ENCODE measurements at places on chromosomes 3 and 15.

- DNase-seq, result no peak
Observed at GRCh38 chr15:69554279-69554961, 101.8 kb downstream of the RPLP1 start.

GRCh38 chr15:90425726-90426346 is 37.8 kb downstream of the IQGAP1 start:
- DNase-seq, result no peak

GRCh38 chr15:69522361-69522760 is 69.7 kb downstream of the RPLP1 start:
- no peak for DNase-seq

GRCh38 chr3:172280406-172281051 is 167.7 kb downstream of the GHSR start:
- DNase-seq, result no peak

- DNase-seq, result no peak
Observed at GRCh38 chr3:34248352-34248751, 449.9 kb downstream of the PDCD6IP start.

DNA sequence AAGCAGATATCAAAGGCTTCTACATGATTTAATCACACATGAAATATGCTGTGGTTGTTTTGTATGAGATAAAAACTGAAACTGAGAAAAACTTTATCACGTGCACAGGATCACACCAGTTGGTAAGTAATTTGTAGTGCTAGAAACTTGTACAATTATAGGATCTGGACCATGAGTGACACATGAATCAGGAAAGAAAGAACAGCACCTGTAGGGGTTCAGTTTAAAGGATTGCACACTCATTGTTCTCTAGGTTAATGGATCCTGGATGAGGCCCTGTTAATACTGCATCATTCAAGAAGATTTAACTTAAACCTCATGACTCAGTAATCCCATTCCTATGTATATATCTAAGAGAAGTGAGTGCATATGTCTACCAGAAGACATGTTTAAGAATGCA is 87.9 kb downstream of the STT3B start:
- DNase-seq, result no peak

GRCh38 chr3:12345141-12345561 is 56.3 kb downstream of the PPARG start:
- no peak for DNase-seq

DNA sequence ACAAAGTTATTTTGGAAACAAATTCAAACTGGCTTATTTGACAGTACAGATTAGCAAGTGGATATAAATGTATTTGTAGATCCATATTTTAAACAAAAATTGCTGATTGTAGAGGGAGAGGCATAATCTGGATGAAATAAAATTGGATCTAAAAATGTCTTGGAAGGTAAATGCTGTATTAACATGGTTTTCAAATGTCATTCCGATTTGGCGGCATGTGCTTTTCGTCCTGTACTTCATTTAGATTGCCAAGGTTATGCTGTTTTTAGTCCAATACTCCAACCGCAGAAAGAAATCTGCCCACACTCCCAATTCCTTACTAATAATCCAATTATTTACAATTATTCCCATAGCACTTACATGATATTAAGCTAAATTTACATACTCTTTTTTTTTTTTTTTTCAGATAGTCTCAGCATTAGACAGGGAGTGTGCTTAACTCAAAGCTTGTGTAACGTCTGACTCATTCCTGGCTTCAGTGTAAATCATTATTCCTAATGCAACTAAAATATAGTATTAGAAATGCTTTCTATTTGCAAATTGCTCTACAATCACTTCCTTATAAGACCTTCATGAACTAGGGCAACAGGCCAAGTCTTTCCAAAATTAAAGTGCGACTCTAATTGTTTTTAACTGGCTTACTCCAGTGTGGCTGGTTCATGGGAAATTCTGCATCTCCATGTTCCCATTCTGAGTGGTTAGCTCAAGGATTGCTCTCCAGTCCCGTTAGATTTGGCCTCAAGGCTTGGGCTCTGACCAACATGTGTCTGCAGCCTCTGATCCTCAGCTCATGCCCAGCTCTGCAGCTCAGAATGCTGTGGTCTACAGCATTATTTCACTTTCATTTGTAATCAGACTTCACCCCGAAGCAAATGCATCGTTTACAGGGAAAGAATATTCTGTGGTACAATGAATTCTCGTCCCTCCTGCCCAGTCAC is 103.9 kb downstream of the FBN1 start:
- DNase-seq, result no peak

- no peak for DNase-seq
Observed at GRCh38 chr3:172313671-172314070, 134.6 kb downstream of the GHSR start.

GRCh38 chr15:66620744-66621344 is 55.0 kb upstream of the LCTL start:
- DNase-seq, result no peak

GRCh38 chr3:109803274-109803673 is 465.9 kb upstream of the DPPA4 start:
- no peak for DNase-seq

DNA sequence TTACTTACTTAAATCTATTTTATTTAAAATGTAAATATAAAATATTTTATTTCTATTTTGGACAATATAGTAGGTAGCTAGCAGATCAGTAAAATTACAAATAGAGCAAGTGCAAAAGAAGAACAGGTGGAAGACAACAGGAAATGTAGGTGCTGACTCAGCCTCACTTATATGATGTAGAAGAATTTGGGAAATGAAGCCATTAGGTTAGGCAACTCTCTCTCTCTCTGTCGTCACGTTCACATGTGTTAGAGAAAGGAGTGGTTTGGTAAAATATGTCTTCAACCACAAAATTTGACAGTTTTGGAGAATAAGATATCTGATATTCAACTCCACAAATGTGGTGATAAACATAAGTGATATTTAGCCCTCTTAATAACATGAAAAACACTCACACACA is 532.5 kb upstream of the KCNMB2 start:
- DNase-seq, result no peak

DNA sequence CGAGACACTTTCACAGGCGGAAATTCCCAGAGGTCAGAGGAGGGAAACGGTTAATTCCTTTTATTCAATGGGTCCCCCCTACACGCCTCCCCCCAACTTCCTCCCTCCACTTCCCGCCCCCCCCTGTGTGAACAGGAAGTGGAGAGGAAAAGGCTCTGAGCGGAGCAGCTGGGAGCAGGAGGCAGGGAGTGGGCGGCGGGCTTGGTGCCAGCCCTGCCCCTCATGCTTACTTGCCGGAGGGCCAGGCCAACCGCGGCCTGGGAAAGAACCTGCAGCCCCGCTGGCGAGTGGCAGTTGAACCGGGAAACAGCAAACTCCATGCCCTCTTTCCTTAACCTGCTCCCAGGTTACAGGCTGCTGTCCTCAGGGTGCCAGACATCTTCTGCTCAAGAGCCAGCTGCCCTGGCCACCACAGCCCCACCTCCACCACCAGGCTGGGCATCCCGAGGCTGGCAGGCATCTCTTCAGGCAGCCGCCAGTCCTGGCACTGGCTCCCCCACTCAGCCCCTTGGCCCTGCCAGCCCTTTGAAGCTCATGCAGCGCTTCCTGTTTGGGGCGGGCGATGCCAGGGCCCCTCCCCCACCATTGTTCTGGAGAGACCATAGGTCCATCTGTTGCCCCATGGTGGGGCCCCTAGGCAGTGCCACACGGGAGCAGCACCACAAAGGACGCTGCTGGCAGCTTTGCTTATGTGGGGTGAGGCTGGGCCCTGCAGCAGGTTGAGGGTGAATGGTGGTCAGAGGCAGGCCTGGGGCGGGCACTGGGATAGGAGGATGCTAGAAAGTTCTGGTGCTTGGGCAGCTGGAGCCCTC is 12.9 kb downstream of the VPS18 start:
- no peak for DNase-seq

- no peak for DNase-seq
Observed at GRCh38 chr15:34049112-34049511, 10.1 kb upstream of the AVEN start.

DNA sequence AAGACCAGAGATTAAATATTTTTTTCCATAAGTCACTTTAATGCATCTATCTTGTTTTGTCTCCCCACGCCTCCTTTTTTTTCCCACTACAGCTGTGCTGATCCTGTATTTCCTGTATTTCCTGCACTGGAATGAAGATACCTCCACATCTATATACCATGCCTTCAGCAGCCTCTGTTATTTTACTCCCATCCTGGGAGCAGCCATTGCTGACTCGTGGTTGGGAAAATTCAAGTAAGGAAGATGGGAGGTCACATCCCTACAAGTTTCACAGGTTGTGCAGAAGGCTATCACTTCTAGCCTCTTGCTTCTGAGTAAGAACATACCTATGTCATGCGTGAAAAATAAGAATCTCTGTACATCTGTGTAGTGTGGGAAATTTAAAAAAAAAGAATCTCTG is 3.1 kb downstream of the SLC15A2 start:
- no peak for DNase-seq

GRCh38 chr3:70550723-70551319 is 238.4 kb upstream of the MDFIC2 start:
- DNase-seq, result peak; percentile 50

DNA sequence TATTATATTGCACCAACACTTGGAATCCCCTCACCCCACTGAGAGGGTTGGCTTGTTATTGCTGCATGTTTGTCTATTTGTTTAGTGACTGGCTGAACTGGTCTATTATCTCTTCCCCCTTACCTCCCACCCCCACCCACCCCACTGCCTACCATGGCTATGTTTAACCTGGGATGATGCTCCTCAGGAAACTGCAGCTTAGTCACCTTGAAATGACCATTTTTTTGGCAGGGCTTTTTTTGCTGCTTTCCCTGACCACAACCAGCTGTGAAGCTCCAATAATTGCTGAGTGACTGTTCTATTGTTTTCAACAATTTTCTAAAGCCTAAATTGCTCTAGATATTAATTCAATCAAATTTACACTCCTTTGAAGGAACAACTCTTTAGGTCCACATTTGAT is 137.9 kb upstream of the CADM2 start:
- no peak for DNase-seq

GRCh38 chr3:150351398-150351797 is 56.7 kb upstream of the TSC22D2 start:
- no peak for DNase-seq

GRCh38 chr3:141998669-141999290 is 122.3 kb downstream of the ATP1B3 start:
- DNase-seq, result no peak

DNA sequence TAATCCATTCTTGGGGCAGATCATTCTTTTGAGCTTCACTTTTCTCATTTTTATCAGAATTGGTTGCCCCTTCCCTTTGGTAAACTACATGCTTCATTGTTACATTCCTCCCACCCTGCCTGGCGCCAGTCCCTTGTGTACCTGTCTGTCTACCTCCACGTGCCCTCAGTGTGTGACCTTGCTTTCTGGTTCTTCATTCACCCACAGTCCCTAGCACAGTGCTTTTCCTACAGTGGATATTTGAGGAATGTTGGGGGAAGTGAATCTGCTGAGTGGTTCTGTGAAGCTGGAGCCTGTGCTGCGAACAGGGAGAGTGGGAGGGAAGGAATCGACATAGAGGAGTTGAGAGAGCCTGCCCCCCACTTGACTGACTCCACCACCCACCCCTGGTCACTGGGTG is 23.4 kb downstream of the GPD1L start:
- no peak for DNase-seq

Data from stimulated activated CD4-positive, alpha-beta T cell treated with anti-CD3 and anti-CD28 coated beads, TNF-alpha, amount 100 ng/mL, for 48 hours (primary cell).